ENCODE measurements at places on chromosomes 4 and X.

DNA sequence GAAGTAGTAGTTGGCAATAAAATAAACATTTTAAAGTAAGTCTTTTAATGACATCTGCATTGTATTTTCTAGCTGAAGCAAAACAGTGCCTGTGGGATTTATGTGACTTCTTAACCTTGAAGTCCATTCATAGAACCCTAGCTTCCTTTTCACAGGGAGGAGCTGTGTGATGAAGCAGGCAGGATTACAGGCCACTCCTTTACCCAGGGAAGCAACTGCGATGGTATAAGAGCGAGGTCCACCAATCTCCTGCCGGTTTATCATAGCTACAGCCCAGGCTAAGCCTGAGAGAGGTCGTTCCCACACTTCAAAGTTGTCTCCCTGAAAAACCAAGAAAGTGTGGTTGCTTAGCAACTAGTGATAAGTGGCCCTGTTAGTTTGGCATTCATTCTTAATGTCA is 7.0 kb downstream of the RPL36A start:
- no peak for DNase-seq

GRCh38 chrX:120823556-120823955 is 52.1 kb downstream of the CT47B1 start:
- DNase-seq: no peak

- peak; percentile 16 for DNase-seq
Observed at GRCh38 chrX:129641941-129642340, 12.8 kb downstream of the APLN start.

DNA sequence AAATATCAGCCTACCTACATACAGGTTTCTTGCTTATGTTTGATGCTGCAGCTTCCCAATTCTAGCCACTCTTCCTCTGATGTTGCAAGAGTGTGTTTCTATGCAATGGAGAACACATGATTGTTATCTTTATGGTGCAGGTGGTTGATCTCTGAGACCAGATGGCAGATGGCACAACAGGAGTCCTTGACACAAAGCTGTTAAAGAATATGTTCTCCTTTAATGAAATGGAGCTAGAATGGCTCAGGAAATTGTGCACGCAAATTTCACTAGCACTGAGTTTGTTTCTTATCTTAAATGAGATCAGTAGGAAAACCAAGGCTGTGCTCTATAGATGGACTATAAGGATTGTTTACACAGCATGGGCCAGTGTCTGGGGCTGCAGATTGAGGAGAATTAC is 29.9 kb upstream of the TTC29 start:
- DNase-seq: no peak

DNA sequence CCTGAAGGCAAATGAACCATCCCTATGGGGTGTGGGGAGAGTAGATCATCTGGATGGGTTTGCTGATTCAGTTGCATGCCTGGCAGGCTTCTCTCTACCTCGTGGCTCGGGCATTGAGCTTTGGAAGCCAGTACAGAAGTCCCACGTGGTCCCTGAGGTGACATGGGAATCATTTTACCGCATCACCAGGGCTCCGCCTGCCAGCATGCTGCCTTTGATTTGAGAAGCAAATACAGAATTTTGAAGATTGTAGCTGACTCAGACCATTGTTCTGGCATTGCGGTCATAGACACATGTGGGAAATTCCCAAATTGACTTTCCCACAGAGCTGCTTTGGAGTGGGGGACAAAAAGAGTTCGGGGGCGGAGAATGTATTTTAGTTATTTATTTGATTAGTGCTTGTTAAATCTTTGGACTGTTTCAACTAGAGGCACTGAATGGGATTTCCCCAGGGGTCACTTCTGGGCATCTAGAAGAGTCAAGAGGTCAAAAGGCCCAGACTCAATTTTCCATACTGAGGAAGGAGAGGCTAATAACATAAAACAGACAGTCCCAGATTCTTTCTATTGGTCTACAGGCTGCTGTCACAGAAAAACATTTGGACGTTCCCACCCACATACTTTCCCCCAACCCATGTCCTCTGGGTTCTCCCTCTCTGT is 79.3 kb downstream of the NHSL2 start:
- DNase-seq: peak; percentile 24

GRCh38 chr4:106987311-106987710 is 48.8 kb downstream of the DKK2 start:
- no peak for DNase-seq

DNA sequence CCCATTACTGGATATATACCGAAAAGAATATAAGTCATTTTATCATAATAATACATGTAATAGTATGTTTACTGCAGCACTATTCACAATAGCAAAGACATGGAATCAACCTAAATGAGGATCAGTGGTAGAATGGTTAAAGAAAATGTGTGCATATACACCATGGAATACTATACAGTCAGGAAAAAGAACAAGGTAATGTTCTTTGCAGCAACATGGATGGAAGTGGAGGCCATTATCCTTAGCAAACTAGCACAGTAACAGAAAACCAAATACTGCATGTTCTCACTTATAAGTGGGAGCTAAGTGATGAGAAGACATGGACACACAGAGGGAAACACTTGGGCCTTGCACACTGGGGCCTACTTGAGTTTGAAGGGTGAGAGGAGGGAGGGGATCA is 207.4 kb upstream of the APOOL start:
- DNase-seq: no peak

DNA sequence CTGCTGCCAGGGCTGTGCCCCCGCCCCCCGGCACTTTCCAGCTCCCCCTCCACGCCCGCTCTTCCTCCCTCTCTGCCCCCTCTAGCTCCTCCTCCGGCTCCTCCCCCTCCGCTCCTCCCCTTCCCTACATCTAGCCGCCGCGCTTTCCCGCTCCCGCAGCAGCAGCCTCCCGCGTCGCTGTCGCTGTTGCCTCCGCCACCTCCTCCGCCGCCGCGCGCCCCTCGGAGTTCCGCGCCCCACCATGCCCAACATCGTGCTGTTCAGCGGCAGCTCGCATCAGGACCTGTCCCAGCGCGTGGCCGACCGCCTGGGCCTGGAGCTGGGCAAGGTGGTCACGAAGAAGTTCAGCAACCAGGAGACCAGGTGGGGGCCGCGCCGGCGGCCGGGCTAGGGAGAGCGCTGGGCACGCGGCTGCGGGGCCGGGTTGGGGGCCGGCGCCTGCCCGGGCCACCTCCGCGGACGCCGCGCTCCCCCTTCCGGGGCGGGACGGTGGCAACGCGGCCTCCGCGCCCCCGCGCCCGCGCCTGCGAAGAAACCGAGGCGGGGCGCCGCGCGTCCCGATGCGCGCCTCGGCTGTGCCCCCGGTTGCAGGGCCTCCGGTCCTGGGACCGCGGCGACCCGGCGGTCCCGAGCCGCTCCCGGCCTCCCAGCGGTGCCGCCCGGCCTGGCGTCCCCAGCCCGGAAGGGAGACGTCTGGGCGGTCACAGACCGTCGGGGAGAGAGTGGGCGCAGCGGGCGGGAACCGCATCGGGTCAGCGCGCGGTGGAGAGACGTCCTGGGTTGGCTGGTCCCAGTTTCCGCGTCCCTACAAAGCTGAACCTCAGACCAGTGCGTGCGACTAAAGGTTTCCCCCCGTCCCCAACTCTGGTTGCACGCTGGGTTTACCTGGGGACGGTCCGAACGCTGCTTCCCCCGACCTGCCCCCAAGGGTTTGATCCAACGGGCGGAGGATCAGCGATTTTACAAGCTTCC is at the start of gene PRPS2:
TSS of gene PRPS2 (plus strand) at position 156 of the 972 bp plus-strand sequence. CDS start at position 242, 86 bp downstream.
- DNase-seq: peak; percentile 31

DNA sequence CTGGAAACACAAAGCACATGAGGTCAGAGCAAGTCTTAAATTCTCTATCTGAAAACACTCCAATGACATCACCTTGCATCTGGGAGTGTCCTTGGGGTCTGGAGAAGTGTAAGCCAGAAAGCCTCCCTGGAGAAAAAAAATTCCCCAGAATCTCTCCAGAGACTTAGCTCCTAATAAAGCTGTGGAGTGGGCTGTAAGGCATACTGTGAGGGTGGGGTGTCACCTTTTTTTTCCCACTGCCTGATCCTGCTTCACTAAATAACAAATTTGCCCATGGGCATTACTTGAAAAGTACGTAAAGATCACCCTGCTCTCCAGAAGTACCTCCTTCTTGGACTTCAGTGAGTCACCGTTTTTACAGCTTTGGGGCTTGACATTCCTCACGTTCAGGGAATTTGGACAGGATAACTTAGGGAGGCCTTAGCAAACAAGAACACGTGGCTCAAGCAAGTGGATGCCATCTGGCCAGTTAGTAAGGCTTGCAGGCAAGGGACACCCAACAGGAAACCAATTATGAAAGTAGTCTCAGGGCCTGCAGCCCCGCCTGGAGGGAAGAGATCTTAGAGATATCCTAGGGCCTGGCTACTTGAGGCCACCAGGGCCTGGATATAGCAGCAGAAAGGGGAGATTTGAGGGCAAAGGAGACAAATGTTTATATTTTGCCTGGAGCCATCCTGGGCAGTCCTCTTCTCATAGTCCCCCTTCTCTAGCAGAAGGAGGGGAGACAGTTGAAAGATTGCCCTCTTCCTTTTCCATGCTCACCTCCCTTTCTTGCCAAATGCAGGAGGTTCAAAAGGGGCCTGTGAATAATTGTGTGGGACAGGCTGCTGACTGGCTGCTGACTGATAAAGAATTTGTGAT is 60.1 kb upstream of the PLAC1 start:
- DNase-seq: peak; percentile 87

DNA sequence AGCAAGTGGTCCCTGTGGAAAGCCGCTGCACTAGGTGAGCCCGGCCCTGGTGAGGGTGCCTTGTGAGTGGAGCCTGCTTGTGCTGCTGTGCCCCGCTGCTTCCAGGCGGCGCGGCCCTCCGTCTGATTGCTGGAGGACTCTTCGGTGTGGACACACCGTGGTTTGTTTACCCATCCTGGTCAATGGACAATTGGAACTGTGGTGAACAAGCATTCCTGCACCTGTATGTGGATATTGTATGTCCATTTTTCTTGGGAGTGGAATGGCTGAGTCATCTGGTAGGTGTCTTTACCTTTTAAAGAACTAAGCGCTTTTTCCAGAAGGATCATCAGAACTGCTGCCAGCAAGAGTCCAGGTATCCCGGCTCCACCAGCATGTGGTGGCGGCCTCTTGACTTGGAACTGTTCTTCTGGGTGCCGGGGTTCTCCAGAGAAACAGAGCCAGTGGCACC is 15.6 kb downstream of the MAEA start:
- DNase-seq: no peak

- peak; percentile 54 for DNase-seq
Observed at GRCh38 chr4:82833696-82834313, 35.2 kb upstream of the SCD5 start.

GRCh38 chrX:123350226-123350625 is 166.1 kb downstream of the GRIA3 start:
- DNase-seq: no peak

DNA sequence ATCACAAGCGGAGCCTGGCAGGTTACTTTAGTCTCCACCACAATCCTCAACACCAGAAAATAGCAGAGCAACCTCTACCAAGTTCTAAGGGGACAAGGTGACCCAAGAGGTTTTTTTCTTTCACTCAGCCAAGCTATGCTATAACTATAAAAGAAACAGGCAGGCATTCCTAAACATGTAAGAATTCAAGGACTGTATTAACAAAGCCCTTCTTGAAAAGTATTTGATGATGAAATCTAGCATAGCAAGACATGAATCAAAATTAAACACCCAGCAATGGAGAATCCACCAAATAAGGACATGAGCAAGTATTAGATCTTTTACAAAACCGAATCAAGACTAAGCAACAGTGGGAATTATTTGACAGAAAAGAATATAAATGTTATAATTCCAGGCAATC is 25.7 kb upstream of the C1QTNF7 start:
- DNase-seq: no peak

DNA sequence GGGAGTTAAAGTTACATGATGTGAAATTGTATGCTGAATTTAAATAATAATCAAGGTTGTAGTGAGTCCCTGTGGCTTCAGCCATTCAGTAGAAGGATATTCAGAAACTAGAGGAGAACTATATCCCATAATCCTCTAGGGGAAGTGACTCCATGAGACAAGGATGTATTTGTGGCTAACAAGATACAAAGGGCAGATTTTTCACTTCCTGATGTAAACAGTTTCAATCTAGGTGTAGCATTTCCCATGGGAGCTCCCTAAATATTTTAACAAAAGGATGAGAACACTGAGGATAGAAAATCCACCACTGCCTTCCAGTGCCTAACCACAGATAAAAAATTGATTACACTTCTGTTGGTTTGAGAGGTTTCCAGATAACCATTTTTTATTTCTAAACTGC is 435.4 kb upstream of the TENM3 start:
- DNase-seq: no peak

DNA sequence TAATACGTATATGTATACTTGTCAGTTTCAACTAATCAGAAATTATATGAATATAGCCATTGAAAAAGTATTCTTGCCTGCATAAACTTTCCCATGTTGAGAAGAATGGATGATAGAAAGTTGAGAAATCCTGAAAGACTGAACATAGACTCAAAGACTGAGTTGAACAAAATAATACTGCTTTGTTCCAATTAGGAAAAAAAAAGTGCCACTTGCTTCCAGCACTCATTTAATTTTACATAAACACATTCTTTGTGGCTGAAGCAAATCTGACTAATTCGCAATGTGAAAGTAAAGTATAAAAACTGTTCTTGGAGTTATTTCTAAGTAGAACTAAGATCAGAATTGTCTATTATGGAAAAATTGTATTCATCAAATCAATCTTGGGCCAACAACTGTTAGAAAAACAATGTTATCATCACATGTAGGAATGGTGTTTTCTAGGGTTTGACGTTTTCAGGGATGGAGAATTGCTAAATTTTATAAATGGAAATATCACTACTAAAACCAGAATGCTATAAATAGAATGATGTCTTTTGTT is 2334.6 kb downstream of the PCDH7 start:
- DNase-seq: no peak

DNA sequence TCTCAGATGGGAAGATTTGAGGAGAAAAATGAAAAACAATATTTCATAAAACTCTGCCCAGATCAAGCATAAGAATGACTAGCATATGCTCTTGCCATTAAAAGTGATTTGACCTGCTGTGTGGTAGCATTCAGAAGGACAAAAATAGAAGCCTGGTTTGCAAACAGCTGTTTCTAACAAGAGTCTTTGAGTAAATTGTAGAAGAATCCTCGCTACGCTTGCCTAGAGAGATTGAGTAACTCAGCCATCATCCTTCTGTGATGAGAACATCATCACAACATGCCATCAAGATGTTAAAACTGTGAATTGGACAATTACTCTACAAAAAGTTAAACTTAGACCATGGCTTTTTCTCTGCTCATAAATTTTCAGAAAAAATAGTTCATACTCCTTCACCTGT is 168.9 kb upstream of the PUDP start:
- DNase-seq: no peak

- DNase-seq: no peak
Observed at GRCh38 chr4:8422786-8423185, 17.7 kb downstream of the ACOX3 start.

GRCh38 chr4:188002751-188003150 is 7.2 kb downstream of the ZFP42 start:
- DNase-seq: no peak

DNA sequence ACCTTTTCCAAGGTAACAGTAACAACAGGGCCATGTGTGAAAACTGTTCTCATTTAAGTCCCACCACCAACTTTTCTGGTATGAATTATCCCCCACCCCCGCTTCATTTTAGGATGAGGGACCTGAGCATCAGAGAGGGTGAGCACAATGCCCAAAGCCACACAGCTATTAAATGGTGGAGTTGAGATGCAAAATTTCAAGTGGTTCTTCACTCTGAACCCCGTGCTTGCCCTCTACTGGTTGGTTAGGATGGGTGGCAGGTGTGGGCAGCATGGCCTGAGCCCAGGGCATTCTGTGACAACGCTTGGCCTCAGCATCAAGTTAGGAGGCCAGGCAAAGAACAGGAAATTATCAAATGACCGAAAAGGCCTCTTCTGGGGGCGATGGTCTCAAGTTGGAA is 33.5 kb downstream of the MED28 start:
- no peak for DNase-seq

Data from RCC 7860 (cell line).